Activated T-helper 17 cell treated with anti-CD3 and anti-CD28 coated beads, Interleukin-2, amount 50 U/mL, for 72 hours (primary cell): ENCODE measurements at places on chromosomes 11 and 22.

DNA sequence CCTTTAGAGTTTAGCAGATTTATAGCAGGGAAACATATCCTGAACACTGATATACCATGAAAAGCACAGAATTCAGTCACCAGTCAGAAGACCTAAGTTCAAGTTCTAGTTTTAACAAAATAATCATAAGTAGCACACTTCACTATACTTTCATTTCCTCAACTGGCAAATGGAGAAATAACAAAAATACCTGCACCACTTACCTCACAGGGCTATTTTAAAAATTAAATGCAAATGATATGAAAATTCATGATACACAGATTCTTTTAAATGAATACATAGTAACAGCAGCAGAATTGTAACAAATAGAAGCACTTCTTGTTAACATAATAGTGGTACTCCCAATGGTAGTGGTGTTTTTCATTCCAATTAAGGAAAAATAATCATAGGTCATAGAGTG is 139.0 kb downstream of the FCHSD2 start:
- no peak for ATAC-seq

DNA sequence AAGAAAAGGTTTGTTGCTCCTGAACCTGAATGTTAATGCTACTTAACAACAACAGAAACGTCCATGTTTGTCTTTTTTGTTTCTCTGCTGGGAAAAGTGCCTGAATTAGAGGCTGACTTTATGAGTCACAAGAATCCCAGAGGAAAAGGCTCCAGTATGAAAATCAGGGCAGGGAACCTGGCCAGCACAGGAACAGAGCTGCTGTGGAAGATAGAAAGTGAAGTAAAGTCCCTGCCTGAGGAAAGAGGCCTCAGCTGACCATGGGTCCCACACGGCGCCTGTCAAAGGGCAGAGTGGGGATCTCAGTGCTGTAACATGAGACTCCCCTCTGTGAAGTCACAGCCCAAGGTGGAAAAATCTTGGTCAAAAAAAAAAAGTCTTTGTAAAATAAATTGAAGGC is 632.3 kb upstream of the CCDC90B start:
- no peak for ATAC-seq

DNA sequence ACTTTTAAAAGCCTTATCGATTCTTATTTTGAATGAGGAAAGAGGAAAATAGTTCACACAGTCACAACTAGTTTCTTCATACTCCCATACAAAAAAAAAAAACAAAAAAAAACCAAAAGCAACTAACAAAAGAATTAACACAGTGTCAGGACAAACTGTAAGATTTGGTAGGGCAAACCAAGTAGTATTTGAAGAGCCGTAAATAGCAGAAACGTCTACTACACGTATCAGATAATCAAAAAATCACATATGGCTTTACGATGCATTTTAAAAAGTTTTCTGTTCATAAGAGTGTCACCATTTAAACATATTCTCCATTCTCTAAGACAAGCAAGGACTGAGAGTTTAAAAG is 2.3 kb downstream of the PICALM start:
- no peak for ATAC-seq

GRCh38 chr22:47784367-47784983 is 1022.0 kb downstream of the TBC1D22A start:
- ATAC-seq = no peak

DNA sequence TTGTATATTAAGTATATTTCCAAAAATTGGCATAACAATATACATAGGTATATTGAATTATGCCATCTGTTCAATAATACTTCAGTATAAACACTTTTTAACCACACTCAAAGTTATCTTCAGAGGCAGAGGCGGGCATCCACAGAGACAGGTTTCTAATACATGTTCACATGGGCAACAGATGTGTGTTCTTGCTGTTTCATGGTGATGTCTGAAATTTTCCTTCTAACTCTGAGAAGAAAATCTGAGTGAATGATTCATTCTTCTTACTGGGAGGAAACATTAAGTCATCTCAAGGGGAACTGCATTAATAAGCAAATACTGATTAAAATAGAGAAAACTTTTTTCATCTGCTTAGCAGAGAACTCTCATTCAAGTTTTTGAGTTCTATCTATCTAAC is 1074.5 kb downstream of the LRRC4C start:
- no peak for ATAC-seq

DNA sequence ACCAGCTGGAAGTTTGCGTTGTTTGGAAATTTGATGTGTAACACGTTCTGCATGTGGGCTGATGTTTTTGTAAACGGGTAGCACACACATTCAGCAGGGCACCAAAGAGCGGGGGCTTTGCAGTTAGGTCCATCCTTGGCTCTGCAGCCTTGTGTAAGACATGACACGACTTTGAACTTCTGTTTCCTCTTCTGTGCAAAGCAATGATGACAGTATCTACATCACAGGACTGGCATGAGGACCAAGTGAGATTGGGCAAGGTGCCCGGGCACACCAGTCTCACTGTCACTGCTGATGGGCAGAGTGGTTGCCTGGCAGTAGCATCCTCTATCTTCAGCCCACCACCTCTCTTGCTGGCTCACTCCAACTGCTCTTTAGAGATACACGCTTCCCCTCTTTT is 3.3 kb downstream of the TCN2 start:
- no peak for ATAC-seq

DNA sequence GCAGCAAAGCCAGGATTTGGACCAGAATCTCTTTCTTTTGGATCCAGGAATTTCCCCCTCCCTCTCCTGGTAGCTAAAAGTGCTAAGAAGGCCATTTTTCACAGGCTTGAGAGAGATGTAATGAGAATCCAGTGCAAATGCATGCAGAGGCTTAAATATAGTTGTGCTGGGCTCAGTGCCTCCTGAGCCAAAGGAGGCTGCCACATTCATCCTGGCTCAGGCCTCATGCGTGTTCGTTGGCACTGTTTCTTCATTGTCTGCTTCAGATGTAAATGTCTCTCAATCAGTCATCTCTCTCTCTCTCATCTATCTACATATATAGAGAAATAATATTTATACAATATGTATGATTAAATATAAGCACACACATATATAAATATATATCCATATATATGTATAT is 83.6 kb downstream of the INSC start:
- ATAC-seq = no peak

DNA sequence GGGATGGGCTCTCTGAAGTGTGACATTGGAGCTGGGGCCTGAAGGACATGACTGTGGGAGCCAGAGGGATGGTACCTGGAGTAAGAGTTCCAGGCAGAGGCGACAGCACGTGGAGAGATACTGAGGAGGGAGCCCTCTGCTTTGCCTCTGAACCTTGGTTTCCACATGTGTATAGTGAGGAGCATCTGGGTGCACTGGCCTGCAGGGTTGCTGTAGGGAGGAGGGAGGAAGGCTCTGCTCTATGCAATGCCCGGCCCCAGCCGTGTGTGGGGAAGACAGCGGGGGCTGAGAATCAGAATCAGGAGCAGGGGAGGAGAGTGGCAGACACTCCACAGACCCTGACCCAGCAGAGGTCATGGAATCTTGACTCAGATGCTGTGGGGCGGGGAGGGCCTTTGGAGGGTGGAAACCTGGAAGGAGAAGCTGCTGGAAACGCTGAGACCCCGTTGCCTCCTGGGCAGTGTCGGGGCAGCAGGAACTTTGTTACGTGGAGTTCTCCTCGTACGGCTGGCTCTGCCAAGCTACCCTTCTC is 4.0 kb downstream of the SCYL1 start:
- ATAC-seq = no peak

DNA sequence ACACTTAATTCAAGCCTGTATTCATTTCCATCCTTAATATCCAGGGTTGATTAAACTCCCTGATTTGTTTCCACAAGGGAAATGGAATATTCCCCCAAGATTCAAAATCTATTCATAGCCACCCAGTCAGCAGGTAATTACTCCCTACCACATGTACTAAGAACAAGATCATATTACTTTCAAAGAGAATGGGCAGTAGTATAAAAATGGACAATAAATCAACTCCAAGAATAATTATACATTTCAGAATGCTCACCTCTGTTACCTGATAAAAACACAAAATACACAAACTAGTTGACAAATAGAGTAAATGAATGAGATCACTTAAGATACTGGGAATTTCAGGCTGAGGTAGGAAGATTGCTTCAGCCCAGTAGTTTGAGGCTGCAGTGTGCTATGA is 8.5 kb upstream of the FEZ1 start:
- ATAC-seq = no peak

GRCh38 chr22:26053737-26054316 is 115.4 kb upstream of the SEZ6L start:
- no peak for ATAC-seq

DNA sequence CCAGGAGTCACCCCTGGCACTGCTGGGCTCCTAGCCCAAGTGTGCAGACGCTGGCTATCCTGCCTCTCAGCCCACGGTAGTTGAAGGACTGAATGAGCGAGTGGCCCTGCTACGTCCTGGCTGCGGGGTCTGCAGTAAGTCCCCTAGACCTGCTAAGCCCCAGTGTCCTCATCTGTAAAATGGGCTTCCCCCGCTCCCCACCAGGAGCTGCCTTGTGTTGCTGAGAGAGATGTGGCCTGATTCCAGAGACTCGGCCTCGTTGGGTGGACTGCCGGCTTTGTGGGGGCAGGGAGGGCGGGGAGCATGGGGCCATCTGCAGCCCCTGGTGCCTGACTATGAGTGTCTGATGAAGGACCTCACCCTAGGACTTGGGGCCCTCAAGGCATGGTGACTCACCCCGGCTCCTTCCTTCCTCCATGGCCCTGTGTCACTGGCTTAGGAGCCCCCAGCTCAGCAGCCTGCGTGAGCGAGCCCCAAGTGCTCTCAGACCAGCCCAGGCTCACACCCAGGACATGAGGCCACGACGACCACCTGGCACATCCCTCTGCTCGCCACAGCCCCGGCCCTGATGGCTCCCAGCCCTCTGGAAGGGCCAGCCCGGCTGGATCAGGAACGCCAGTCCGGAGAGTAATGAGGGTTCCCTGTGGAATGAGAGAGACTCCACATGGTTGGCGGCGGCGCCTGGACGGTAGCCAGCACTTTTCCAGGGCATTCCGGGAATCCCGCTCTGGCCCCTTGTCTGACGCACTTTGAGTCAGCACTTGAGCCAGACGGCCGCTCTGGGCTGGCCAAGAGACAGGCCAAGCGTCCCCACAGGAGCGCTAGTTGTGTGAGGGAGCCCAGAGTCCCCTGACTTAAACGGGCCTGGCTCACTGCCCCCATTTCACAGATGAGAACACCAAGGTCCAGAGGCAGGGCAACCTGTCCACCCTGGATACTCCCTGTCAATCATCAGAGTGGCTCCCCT is 50.5 kb upstream of the SHISAL1 start:
- ATAC-seq = no peak

- no peak for ATAC-seq
Measured at GRCh38 chr11:96794152-96794551, 404.3 kb downstream of the JRKL start.

- no peak for ATAC-seq
Measured at GRCh38 chr22:40605761-40606160, 30.8 kb downstream of the MRTFA start.

DNA sequence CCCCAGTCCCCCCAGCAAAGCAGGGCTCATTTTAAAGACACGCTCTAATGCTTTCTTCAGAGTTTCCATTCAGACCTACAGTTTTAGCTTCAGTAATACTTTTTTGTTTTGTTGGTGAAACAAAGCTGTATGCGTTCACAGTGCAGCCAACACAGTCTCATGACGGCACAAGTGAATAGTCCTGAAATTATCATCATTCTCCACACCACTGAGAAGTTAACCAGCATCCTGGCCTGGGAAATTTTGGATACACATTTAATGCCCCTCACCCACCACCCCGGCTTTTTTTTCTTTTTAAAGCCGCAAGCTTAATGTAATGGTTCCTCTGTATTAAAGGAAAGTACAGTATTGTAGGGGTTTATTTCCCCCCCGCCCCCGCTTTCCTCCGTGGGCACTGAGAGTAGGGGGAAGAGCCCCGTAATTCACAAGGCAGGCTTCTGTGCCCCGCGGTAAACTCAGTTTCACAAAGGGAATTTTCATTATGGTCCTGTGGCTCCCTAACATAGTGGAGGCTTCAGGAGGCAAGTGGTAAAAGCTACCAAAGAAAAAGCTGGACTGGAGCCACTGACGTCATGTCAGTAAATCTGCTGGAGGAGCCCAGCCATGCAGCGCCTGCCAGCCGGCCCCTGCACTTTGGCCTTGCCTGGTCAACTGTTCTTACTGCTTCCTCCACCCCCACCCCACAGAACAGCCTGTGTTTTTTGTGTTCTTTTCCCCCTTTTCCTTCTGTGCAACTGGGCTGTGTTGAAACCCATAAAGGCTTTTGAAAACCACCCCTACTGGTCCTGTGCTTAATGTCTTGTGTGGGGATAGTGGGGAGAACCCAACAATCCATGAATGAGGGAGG is 18.2 kb downstream of the TEAD1 start:
- ATAC-seq = no peak

GRCh38 chr22:47121791-47122190 is 359.3 kb downstream of the TBC1D22A start:
- ATAC-seq = no peak
